Inflammatory macrophage treated with lipopolysaccharide for 4 hours (primary cell): ENCODE measurements at places on chromosomes 13 and 19.
A peak's percentile ranks its signal among the peaks of the same experiment; 100 is the strongest.

GRCh38 chr19:15123031-15123890, 16.1 kb downstream of the SYDE1 start:
- DNase-seq, result no peak

DNA sequence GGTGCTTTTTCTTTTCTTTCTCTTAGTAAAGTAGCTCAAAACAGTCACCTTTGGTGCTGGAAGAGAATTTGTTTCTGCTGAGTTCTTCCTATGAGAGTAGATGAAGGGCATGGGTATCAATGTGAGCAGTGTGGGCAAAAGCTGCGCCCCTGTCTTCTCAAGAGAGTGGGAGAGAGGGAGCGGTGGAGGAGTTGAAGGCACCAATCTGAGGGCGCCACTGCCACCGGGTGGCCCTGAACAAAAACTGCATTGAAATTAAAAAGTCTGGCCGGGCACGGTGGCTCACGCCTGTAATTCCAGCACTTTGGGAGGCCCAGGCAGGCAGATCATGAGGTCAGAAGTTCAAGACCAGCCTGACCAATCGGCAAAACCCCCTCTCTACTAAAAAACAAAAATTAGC, 28.7 kb upstream of the EPHX3 start:
- peak; percentile 2 for DNase-seq

DNA sequence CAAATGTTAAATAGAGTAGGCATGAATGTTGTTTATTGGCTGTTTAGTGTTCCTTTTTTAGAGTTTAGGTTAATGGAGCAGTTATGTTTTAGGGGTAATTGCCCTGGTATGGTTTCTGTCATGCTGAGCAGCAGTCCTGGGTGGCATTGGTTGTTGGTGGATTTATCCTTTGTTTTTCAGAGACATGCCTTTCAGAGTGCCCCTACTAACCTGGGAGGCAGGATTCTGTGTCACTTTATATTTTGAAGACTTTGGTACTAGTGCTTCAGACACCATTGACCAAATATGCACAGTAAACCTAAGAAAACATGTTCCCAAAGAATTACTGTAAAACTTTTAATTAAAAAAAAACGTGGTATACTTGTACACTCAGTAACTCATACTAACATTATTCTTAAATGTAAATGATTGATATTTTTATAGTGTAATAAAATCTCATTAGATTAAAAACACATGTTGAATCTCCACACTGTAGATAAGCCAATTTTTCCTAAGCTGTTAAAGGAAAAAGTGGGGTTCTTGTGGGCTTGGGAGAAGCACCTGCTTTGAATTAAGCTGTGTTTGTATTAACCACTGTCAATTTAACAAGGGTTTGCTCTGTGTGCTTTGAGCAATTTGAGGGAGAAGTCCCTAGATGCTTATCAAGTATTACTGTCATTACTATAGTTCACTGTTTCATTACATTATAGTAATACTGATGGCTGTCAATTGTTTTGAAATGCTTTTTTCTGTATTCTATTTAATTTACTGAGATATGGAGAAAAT, 133.2 kb downstream of the LMO7 start:
- no peak for DNase-seq

DNA sequence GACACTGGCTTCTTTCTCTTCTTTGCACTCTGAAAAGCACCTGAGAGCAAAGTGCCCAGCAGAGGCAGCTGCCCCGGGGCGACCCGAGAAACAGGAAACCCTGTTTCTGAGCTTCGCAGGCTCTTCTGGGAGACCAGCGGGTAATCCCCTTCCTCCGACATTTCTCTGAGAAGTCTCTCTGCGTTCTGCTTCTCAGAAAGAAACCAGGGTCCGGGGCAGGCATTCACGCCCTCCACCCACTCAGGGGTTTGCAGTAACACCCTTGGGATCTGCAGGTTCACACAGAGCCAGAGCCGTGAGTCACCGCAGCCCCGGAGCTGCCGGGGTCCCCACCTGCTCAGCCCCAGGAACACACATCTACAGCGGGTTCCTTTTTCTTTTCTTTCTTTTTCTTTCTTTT, 86.0 kb downstream of the GADD45B start:
- DNase-seq, result peak; percentile 51

- no peak for DNase-seq
Observed at GRCh38 chr13:113126265-113127150, 3.9 kb downstream of the F10 start.

- DNase-seq, result no peak
Observed at GRCh38 chr13:20370815-20371421, 138.8 kb upstream of the GJB6 start.

DNA sequence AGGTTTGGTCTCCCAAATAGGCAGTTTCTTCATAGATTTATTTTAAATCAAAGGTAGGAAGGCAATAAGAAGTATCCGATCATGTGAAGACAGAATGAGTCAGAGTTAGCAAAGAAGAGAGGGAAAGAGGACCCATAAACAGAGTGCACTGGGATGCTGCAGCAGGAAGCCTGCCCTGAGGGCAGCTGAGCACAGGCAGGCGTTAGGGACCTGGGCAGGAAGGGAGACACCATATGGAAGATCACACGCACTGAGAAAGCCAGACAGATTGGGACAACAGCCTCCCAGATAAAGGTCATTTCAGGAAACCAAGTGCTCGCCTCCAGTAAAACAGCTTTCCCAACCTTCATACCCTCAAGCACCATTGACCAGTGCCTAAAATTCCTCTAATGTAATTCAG, 598.0 kb downstream of the EFNB2 start:
- DNase-seq, result no peak

DNA sequence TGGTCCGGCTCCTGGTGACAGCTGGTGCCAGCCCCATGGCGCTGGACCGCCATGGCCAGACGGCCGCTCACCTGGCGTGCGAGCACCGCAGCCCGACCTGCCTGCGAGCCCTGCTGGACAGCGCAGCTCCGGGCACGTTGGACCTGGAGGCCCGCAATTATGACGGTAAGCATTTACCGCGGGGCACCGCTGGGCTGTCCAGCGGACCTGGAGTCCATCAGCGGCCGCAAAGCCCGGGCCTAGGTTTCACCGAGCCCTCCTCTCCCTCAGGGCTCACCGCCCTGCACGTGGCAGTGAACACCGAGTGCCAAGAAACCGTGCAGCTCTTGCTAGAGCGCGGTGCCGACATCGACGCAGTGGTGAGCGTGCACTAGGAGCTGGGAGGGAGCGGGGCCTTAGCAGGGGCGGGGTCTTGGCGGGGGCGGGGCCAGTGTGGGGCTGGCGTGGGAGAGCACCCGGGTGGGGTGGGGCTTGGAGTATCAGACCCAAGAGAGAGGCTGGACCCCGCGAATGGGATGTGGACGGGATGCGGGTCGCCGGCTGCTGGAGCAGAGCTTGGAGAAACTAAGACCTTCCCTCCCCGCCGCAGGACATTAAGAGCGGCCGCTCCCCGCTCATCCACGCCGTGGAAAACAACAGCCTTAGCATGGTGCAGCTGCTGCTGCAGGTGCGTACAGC, 8.7 kb downstream of the BCL3 start:
- DNase-seq, result no peak

DNA sequence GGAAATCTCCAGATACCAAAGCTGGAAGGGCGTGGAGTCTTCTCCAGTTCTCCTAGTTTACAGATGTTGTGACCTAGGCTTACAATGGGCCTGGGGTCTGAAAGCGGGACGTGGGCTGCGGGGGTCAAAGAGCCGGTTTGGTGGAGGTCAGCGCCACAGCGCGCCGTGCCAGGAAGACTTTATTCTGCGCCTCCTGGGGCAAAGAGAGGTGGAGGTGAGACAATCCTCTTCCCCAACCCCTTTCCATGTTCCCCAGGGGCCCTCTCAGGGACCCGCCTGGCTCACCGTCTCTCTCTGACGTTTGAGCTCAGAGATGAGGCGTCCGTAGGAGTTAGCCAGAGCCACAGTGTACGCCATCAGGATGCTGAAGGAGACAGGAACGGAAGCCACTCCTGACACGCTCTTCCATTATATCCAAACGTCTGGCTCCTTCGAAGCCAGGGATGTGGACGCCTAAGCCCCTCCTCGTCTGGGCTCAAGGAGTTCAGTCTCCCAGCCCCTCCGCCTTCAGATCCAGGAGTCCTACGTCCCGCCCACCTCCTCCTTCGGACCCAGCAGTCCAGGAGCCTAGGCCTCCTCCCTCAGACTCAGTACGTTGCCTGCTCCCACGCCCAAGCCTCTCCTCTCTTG, 776 bp upstream of the LENG1 start:
- no peak for DNase-seq

DNA sequence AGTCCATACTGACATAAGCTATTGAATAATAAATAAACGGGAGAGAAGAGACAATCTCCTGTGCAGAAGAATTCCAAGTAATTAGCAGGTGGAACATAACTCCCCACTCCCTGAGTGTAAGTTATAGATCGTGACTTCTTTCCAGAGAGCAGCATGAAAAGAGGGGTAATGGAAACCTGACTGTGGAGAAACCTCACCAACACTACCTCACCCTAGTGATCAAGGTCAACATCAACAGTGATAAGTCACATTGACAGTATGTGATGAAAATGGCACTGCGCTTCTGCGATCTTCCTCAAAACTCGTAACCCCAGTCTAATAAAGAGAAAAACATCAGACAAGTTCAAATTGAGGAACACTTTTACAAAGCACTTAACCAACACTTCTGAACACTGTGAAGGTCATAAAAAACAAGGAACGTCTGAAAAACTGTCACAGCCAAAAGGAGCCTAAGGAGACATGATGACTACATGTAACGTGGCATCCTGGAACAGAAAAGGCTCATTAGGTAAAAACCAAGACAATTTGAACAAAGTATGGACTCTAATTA, 19.8 kb downstream of the CAB39L start:
- DNase-seq, result peak; percentile 45

DNA sequence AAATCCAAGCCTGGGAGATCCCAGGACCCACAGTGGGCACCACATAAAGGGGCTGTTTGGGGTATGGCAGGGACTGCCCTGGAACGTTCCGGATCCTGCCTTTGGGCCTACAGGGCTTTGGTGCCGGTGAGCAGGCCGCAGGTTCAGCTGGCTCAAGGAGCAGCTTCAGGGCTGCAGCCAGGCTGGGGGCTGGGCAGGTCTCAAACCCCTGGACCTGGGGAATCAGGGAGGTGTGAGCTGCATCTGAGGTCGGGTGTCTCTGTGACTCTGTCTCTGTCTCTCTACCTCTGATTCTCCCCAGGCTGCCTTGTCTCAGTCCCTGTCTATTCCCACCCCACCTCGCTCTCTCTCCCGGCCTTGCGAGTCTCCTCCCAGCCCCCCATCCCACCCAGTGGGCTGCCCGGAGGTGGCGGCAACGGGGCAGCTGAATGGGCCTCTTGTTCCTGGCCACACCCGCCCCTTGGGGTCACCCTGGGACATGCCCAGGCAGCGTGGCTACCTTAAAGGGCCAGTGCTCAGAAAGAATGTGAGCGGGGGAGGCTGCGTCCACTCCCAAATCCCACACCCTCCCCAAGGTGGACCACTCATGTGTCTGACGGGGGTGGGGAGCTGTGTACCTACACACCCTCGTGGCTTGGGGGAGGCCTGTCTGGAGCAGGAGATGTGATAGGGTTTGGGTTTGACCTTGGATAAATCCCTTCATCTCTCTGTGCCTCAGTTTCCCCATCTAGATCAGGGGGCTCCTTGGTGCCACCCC, 31.1 kb downstream of the NFIC start:
- no peak for DNase-seq

- DNase-seq, result no peak
Observed at GRCh38 chr13:50156140-50156539, 140.9 kb downstream of the KCNRG start.

- DNase-seq, result no peak
Observed at GRCh38 chr13:66915596-66916185, 314.4 kb downstream of the PCDH9 start.

DNA sequence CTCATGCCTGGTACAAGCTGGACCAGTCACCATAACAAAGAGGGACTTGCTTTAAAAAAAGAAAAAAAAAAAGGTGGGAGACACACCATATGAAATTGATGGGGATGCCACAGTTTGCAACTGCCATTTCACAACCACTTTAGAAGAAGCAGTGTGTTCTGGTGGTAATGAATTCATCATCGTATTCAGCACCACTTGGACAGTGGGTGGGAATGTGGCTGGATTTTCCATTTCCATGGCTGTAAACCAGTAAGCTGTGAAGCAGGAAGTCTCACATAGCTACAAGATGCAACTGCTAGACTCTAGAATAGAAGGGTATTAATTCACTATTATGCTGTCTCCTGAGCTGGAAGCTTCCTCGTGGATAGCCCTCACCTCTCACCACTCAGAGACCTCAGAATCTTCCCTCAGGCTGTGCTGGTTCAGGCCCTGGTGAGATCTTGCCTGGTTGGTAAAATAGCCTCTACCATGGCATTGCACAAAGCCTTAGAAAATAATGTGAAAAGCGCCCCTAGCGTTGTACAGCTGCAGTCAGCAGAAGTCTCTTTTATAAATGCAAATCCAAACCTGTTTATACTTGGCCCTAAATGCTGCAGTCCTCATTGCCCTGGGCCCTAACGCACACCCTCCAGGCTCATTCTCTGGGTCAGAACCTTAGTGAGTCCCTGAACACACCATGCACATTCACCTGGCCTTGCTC, 150.7 kb downstream of the KCTD15 start:
- no peak for DNase-seq

- DNase-seq, result peak; percentile 80
Observed at GRCh38 chr13:30787738-30788525, 52.6 kb downstream of the ALOX5AP start.

DNA sequence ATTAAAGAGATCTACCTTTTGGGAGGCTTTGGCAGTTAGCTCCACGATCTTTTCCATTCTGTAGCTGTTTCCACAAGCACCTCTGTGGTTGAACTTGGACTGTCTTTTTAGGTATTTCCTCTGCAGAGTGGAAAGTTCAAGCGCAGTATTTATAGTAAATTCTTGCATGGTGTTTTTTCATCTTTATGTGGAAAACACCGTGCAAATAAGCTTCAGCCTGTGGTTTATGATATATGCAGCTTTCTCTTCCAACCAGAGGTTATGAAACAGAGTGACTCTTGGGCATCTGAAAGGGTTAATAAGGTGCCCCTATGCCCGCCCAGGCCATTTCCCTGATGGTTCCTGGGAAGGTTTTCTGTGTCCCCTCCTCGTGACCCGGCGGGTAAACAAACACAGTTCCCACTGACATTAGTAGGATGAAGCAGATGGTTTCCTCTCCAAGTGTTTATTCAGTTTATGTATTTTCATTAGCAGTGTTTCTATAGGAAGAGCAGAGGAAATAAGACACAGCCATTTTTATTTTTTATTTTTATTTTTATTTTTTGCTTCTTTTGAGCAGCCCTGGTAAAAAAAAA, 39.7 kb upstream of the RNF113B start:
- DNase-seq, result no peak

GRCh38 chr13:42048684-42049453, 421 bp downstream of the DGKH start:
- peak; percentile 95 for DNase-seq
